Activated T-cell treated with anti-CD3 and anti-CD28 coated beads for 24 hours (primary cell): ENCODE measurements at places on chromosomes 5 and 9.
A peak's percentile ranks its signal among the peaks of the same experiment; 100 is the strongest.

- DNase-seq: no peak
Measured at GRCh38 chr5:135980620-135981019, 25.8 kb upstream of the LECT2 start.

GRCh38 chr9:131194762-131195161 lies 69.4 kb downstream of the NUP214 start:
- DNase-seq: no peak

DNA sequence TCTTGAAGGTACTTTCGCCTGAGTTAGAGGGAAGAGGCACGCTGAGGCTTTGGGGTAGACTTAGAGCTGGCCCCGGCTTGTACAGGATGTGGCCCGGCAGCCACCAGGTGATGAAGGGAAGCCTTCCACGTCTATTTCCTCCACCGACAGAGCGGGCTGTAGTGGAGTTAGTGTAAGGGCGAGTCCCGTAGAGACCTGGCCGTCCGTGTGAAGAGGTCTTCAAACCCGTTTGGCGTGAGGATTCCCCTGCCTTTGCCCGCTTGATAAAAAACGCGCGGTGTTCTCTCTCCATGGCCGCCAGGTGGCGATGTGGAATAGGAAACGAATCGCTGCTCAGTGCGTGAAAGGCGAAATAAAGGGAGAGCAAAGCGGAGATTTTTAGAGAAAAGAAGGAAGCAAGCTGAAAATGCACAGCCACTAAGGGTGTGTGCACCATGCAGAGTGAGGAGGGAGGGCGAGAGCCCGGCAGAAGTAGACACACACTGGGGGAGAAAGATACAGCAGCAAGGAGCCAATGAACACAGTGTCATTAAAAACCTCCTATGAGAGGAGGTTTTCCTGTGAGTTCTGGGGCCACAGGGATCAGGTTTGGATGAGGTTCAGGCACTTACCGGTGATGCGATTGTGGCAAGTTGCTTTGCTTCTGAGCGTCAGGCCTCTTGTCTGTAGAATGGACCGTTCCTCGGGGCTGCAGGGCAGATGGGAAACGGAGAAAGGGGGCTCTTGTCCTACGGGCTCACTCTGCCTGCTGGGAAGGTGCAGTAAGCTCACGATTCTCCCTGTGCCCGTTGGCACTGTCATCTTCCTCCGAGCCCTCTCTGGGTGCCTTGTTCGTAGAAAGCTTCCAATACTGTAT lies 34.2 kb downstream of the STC2 start:
- DNase-seq: peak; percentile 61

GRCh38 chr5:133843911-133844310 lies 124.5 kb downstream of the C5orf15 start:
- DNase-seq: no peak

DNA sequence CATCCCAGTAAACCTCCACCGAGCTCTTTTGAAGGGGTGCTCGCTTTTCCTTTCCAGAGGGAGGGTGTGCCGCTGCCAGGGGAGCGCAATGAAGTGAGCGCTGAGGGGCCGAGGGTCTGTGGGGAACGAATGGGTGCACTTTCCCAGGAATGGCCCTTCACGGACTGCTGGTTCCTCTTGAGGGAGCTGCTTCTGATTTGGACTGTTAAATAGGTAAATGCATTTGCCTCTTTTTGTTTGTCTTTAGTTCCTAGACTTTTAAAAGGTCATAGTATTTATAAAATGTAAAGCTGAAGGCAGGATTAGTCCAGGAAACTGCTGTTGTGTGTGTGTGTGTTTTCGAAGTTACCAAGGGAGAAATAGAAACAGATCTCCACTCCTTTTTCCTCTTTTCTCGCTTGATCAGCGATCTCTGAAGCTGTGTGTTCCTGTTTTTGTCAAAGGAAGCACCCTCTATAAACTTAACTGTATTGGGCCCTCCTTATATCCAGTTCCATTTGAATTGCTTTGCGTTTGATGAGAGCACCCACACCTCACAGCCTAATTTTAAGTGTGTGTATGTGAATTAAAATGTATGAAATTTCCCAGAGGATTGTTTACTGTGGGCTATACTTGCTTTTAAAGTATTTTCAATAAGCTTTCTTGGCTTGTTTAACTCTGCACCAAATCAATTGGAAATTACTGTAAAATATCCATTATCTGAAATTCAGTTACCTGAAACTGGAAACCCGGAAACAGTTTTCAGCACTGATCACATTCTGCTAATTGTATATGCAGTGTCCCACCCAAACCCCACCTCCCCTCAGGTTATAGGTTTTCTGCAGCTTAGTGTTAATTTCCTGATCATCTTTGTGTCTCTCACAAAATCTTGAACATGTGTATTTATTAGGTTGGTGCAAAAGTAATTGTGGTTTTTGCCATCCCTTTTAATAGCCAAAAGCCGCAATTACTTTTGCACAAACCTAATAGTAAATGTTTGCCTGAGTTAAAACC lies 966 bp downstream of the SNX2 start:
- no peak for DNase-seq

GRCh38 chr5:137410234-137411010 lies 88.7 kb downstream of the SPOCK1 start:
- no peak for DNase-seq

- DNase-seq: no peak
Measured at GRCh38 chr5:137825165-137825564, 42.5 kb upstream of the MYOT start.

GRCh38 chr5:10594591-10595210 lies 30.8 kb downstream of the ANKRD33B start:
- no peak for DNase-seq

DNA sequence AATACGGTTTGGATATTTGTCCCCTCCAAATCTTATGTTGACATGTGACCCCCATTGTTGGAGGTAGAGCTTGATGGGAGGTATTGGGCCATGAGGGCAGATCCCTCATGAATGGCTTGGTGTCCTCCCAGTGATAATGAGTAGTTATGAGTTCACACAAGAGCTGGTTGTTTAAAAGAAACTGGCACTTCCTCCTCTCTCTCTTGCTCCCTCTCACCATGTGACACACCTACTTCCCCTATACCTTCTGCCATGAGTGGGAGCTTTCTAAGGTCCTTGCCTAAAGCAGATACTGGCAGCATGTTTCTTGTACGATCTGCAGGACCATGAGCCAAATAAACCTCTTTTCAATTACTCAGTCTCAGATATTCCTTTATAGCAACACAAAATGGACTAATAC lies 132.0 kb downstream of the PIK3R1 start:
- DNase-seq: no peak

- no peak for DNase-seq
Measured at GRCh38 chr9:35683323-35683722, 6.4 kb downstream of the TPM2 start.

DNA sequence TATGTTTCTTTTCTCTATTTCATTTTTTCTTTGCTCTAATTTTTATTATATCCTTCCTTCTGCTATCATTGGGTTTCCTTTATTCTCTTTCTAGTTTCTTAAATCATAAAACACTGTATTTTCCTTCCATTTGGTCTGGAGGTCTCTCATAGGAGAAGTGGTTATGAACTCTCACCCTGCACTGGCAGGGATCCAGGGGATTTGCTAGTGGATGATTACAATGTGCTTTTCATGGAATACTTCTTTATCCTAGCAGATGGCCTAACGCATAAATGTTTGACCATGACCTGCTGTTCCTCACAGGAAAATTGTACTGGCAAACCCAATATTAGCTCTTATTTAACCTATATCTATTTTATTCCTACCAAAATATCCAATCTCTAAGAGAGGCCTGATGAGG lies 31.5 kb upstream of the SGCD start:
- no peak for DNase-seq

DNA sequence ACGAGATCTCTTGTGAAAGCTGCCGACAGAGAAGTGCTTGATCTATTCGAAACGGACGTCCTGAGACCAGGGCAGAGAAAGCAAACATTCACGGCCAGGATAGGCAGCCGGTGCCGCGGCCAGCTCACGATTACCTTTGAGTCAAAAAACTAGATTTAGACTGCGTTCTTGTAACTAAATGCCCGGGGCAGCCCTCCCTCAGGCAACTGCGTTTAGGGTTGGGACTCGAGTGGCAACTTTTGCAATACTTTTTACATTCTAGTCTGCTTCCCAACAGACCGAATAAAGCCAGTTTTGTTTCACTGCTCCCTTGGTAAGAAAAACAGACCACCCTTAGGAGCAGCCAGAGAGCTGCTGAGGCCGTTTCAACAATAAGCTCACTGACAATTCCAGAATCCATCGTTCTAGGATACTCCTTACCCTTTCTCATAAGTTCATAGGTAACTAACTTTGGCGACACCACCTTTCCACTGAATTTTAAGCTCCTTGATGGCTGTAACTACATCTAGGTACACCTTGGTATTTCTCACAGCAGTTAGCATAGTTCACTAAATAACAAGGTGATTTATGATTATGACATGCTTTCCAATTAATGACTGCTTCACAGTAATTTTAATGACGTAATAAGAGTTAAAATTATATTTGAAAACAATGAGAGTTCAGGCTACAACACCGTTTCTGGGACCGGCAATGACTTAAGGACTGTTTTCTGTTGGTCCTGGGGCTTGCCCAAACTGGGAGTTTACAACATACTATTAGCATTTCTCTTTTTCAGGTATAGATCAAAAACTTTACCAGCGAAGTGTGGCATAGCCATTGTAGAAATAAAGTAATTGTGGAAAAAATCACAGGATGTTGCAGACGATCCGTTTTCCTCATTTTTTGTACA lies 899 bp upstream of the RAPGEF6 start:
- DNase-seq: no peak

DNA sequence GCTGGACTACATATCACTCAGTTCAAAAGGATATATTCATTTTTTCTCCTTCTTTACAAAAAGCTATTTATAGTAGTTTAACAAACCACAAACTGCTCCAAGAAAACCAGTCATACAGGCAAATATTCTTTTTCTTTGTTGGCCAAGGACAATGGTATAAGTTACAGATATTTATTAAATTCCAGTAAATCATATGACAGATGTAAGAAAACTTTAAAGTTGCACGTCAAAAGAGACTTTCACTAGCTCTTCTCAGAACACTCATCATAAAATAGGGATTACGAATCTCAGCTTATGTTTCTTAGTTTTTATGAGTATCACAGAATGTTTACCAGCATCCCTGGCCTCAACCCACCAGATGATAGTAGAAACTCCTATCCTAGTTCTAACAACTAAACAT lies 67.2 kb downstream of the ANKRD31 start:
- DNase-seq: no peak

- DNase-seq: no peak
Measured at GRCh38 chr9:105541838-105542237, 16.1 kb upstream of the FKTN start.

DNA sequence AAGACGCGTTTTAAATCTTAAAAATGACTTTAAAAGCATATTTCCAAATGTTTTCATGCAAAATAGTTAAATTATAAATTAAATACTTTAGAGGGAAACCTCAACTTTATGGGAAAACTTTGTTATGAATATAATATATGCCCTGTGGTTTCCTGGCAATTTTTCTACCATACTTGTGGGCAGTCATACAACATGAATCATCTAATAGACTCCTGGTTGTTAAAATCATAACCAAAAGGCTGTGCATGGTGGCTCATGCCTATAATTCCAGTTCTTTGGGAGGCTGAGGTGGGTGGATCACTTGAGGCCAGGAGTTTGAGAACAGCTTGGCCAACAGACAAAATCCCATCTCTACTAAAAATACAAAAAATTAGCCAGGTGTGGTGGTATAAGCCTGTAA lies 18.2 kb downstream of the ATP10B start:
- DNase-seq: no peak

GRCh38 chr9:116717150-116717549 lies 30.0 kb downstream of the TRIM32 start:
- DNase-seq: no peak

- DNase-seq: no peak
Measured at GRCh38 chr5:95909738-95910137, 51.9 kb downstream of the ELL2 start.

- no peak for DNase-seq
Measured at GRCh38 chr9:19200229-19200628, 30.3 kb upstream of the DENND4C start.

DNA sequence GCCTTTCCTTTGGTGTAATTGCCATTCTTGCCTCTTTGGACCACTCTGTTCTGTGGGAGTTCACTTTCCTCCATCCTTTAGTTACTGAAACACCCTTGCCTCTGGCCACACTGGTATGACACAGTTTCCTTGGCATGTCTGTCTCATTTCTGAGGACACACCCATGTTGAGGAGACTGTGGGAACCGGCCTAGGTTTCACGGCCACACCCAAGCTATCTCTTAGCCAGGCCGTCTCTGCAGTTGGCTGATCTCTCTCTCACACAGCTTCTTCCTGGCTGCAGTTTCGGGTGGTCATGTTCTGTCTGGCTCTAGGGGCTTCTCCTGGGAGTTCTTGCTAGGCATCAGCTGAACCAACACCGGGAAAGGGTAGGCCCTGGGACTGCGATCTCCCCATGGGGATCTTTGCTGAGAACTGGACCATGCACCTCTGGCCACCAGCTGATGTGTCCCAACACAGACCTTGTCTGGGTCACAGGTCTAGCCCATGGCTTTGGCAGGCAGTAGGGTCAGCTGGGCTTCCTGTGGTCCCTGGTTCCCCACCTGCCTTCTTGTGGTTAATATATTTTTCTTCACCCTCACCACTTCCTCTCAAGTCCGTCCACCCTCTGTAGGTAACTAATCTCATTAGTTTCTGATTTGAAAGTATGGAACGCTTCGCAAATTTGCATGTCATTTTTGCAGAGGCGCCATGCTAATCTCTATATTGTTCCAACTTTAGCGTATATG lies 24.9 kb downstream of the ARHGEF37 start:
- no peak for DNase-seq

GRCh38 chr9:17752021-17752420 lies 173.2 kb downstream of the SH3GL2 start:
- DNase-seq: no peak

- DNase-seq: peak; percentile 48
Measured at GRCh38 chr5:73591102-73591695, 25.7 kb downstream of the UTP15 start.

DNA sequence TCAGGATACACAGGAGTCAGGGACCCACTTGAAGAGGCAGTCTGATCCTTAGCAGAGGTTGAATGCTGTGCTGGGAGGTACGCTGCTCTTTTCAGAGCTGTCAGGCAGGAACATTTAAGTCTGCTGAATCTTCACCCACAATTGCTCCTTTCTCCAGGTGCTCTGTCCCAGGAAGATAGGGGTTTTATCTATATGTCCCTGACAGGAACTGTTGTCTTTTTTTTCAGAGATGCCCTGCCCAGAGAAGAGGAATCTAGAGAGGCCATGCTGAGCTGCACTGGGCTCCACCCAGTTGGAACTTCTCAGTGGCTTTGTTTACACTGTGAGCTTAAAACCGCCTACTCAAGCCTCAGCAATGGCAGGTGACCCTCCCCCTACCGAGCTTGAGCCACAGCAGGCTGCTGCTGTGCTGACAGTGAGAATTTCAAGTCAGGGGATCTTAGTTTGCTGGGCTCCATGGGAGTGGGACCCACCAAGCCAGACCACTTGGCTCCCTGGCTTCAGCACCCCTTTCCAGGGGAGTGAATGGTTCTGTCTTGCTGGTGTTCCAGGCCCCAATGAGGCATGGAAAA lies 169.0 kb downstream of the FBXL17 start:
- DNase-seq: no peak

- no peak for DNase-seq
Measured at GRCh38 chr9:137110911-137111787, 3.4 kb downstream of the DPP7 start.

- no peak for DNase-seq
Measured at GRCh38 chr9:86721226-86721781, 226.0 kb downstream of the GAS1 start.

- DNase-seq: no peak
Measured at GRCh38 chr9:110580850-110581249, 1.3 kb upstream of the SVEP1 start.
